ENCODE measurements at places on chromosomes 16 and 17.

GRCh38 chr16:81946206-81946605 lies 65.1 kb downstream of the SDR42E1 start:
- DNase-seq = no peak

- DNase-seq = no peak
These were observed 149.6 kb upstream of the TNRC6C start for GRCh38 chr17:77808686-77809425.

DNA sequence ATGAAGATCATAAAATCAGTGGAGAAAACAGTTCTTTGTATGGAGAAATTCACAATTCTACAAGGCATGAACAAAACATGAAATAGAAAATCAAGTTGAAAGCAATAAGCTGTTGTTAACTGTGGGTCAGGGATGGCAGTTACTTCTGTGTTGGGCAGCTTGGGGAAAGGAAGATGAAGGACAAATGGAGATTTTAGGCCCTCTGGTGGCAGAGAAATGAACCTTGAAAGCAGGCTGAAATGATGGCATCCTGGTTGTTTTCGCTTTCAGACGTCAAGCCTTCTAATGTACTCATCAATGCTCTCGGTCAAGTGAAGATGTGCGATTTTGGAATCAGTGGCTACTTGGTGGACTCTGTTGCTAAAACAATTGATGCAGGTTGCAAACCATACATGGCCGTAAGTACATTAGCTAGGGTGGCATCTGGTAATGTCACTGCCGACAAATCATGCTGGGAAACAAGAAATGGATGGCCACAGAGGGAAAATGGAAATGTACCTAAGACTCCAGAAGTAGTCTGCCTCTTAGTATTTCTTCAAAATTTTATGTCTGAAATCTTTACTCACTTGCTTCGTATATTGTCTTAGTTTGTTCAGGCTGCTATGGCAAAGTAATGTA lies 108.9 kb downstream of the MAP2K6 start:
- DNase-seq = peak; percentile 35

DNA sequence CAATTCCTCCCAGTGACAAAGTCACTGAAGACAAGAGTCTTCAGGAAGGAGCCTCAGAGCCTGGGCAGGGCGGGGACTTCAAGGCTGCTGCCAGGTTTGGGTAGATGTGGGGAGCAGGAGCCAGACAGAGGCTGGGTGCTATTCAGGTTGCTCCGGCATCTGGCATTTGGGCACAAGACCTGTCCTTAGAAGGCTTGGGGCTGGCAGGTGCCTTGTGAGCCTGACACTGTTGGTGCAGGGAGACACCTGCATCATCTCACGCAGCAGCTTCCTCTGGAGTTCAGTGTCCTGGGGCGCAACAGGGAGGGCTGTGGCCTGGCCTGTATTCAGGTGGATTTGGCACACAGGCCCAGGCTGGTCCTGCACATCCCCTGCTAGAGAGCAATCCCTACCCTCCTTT lies 65.0 kb downstream of the MPRIP start:
- no peak for DNase-seq

DNA sequence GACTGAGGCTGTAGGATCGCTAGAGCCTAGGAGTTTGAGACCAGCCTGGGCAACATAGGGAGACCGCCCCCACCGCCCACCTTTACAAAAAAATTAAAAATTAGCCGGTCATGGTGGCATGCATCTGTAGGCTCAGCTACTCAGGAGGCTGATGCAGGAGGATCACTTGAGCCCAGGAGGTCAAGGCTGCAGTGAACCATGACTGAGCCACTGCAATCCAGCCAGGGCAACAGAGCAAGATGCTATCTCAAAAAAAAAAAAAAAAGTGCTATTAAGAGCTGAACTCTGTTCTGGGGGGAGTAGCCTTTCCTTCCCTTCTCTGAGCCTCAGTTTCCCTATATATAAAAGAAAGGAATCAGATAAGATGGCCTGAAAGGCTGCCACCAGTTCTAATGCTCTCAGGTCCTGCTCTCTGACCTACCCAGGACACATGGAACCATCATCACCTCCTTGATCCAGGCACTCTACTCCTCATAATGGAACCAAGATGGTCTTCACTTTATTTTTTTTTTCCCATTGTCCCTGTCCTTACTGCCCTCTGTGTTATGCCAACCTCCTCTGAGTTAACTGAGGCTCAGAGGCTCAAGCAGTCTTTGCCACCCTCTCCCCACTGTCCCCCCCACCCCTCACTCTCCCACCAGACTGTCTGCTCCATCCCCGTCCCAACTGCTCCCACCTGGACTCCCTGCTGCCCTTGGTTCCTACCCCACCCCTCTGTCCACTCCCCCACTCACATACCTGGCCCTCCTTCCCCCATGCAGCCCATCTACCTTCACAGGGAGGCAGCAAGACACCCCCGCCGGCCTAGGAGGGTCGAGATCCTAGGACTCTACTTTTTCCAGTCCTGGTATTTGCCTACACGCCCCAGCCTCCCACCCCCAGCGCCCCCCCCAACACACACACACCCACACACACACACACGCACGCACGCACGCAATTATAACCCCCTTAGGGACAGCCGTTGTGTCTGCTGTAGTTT lies 23.8 kb upstream of the EIF1 start:
- DNase-seq = no peak

- no peak for DNase-seq
These were observed 8.4 kb downstream of the FOXN1 start for GRCh38 chr17:28514561-28515002.

DNA sequence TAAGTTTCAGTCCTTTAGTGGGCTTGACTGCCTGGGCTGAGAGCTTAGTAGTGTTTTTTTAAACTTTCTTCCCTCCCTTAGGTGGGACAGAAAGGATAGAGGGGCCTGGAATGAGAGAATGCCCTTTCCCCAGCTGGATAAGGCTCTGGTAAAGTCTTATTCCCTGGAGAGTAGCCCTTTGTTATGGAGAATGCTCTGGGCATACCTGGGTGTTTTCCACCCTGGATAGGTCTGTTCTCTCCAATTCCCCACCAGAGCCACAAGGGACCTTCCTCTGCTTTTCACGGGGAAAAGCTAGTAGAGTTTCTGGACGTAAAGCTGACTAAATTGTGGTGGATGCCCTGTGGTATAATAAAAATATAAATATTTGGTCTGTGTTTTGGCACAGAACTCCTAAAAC lies 164.1 kb downstream of the HS3ST4 start:
- no peak for DNase-seq

DNA sequence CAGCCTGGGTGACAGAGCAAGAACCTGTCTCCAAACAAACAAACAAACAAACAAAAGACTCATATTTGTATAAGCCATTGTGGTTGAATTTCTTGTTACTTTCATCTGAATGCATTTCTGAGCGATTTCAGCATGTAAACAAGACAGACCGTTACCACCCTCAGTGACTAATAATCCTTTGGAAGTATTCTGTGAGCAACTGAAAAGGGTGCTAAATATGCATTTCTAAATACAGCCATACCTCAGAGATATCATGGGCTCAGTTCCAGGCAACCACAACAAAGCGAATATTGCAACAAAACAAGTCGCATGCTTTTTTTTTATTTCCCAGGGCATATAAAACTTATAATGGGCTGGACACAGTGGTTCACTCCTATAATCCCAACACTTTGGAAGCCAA lies 109.0 kb downstream of the USP31 start:
- DNase-seq = no peak

DNA sequence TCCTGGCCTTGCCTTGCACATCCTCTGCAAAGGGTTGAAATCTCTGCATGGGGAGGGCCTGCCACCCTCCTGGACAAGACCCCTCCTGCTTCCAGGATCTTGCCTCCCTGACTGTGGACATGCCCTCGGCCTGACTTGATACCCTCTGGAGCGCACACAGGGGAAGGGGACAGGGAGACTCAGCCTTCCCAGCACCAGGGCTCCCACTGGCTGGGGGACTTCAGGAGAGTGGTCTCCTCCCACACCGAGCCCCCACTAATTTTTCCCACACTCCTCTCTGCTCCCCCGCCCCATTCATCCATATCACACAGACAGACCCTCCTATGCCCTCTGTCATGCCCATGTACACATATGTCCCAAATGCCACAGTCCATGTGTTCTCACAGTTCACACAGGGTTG lies 14.3 kb downstream of the SGCA start:
- no peak for DNase-seq

GRCh38 chr16:75996491-75996890 lies 270.2 kb upstream of the CPHXL start:
- no peak for DNase-seq

DNA sequence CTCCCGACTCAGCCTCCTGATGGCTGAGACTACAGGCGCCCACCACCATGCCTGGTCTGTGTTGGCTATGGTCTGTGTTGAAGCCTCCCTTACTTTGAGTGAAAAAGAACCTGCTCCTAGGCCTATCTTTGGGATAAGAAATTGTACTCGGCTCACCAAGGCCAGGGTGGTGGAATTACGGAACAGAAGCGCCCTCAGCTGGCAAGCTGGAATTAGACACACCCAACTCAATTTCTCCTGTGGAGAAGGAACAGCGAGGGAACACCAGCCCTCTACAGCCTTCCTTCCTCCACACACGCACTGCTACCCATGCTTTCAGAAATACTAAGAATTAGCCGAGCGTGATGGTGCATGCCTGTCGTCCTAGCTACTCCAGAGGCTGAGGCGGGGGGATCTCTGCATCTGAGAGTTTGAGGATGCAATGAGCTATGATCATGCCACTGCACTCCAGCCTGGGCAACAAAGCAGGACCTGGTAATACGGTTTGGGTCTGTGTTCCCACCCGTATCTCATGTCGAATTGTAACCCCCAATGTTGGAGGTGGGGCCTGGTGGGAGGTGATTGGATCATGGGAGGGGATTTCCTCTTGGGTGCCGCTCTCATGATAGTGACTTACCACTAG lies 40.1 kb upstream of the RBBP6 start:
- peak; percentile 30 for DNase-seq
